NCI-H345 (cell line): ENCODE measurements at places on chromosomes 1 and 21.

- DNase-seq = no peak
These were observed 417.9 kb downstream of the PTBP2 start for GRCh38 chr1:97139512-97139911.

DNA sequence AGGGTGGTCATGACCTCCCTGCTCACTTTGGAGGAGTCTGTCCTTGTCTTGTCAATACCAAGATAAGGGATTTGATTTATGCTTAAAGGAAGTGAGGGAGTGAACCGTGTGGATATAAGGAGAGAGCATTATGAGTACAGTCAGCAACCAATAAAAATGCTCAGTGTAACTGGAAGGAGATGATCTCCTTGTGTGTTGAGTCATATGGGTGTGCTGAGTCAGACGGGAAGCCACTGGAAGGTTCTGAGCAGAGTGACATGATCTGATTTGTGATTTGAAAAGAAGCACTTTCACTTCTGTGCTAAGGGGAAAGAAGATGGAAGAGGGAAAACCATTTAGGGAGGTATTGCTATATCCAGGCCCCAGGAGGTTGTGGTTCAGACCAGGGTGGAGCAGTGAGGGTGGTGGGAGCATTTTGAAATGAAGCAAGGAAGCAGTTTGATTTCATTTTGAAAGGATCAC is 2.5 kb upstream of the BCL10 start:
- DNase-seq = no peak

DNA sequence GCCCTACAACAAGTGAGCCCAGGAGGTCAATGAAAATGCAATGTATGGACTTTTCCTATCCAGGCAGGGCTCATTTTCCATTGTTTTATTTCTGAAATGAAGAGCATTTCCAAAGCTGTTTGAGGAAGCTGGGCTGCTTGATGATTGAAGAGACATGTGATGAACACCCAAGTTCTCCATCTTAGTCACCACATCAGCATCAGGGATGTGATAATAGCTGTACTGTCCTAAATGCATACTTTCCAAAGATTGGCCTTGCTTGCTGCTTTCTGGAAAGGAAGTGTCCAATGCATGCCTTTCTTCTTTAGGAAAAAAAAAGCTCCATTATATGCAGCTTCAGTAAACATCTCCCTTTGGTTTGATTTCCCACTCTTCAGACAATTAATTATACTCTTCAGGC is 425.9 kb upstream of the RUNX1 start:
- no peak for DNase-seq

DNA sequence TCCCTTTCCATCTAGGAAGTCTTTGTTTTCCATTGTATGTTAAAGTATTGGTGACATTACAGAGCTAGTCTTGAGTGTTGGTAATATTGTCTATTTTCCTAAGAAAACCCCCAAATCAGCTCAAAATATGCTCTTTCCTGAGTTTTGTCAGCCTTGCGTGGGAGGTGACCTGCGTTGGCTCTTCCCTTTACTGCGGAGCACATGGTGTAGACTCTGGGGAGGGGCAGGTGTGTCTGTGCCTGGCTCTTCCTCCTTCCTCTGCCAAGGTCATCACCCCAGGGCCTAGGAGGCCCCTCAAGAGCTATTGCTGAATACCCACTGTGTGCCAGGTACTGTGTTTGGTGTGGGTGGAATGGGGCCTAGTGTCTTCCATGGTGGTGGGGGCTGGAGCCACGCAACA is 33.4 kb downstream of the CACNA1E start:
- no peak for DNase-seq

GRCh38 chr1:25003457-25004190 is 73.5 kb upstream of the RUNX3 start:
- no peak for DNase-seq

GRCh38 chr1:3777078-3777547 is 4.6 kb downstream of the SMIM1 start:
- DNase-seq = no peak

- DNase-seq = no peak
These were observed 1.7 kb downstream of the MPZ start for GRCh38 chr1:161307892-161308638.

DNA sequence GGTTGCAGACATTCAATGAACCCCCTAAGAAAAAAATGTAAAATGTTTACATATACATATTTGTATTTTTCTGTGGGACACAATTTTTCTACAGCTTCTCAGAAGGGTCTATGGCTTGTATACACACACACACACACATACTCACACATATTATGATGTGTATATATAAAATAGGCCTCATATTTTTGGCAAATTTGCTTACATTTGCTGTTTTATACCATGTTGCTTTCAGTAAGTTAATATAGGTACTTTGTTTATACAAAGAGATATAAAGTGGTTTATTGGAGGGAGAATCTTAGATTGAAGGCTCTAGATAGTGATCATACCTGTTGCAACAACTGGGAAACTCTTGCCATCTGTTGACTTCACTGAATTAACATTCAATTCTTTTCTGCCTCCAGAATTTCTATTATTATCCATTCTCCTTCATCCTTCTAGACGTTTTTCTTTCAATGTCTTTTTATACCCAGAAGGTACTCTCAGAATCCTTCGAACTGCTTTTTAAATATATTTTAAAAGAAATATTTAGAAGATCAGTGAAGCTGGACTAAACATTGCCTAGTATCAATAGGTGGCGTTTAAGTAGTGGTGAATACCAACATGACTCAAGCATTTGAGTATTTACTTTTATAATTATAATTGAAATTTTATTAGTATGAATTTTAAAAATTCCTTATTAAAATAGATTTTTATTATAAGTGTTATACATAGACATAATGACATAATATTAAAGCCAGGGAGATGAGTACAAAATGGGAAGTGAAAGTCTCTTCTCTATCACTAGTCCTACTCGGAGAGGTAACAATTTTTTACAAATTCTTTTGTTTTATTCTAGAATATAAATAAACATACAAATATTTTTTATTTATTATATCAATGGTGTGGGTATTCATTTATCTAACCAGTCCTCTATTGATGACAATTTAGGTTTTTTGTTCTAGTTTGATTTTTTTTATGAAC is 10.2 kb downstream of the CD55 start:
- DNase-seq = no peak

- no peak for DNase-seq
These were observed 6.1 kb downstream of the CTNNBIP1 start for GRCh38 chr1:9903801-9904527.
